ENCODE measurements at places on chromosomes 1 and 21.

GRCh38 chr1:207807690-207808321, 56.0 kb downstream of the CD46 start:
- no peak for DNase-seq

GRCh38 chr1:81547912-81548303, 252.8 kb upstream of the ADGRL2 start:
- DNase-seq = no peak

GRCh38 chr1:116921301-116921885, 11.7 kb downstream of the PTGFRN start:
- no peak for DNase-seq

DNA sequence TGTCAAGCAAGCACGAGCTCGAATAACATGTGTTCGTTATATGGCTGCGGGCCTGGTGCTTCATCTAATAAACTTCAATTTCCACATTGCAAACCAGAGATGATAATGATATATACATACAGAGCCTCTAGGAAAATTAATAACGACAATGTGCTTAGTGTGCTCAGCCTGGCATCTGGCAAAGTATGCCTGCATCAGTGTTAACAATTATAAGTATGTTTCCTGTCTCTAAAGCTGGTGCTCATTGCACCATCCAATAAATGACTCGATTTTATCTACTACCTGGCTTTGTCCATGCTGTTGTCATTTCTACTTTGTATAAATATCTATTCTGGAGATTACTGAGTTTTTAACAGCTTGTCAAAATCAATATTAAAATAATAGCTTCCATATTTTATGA, 1402.6 kb downstream of the MRPL39 start:
- DNase-seq = no peak

DNA sequence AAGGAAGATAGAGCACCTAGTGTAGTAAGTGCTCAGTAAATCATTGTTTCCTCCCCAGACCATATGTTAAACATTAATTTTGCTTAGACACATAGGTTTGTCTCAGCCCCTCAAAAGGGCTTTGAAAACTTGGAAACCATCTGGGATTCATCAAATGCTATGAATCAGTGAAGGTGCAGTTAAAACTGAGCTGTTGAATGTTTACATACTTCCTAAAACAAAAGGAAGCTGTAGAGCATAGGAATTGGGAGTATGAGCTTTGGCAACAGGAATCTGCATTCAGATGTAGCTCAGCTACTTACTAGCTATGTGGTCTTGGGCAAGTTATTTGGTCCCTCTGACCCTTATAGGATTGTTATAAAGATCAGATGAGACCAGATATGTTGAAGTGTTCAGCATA, 18.7 kb upstream of the PODN start:
- no peak for DNase-seq
